SHP77 treated with DMSO at 0.1 percent for 48 hours (cell line): ENCODE measurements at places on chromosomes 13 and 19.

DNA sequence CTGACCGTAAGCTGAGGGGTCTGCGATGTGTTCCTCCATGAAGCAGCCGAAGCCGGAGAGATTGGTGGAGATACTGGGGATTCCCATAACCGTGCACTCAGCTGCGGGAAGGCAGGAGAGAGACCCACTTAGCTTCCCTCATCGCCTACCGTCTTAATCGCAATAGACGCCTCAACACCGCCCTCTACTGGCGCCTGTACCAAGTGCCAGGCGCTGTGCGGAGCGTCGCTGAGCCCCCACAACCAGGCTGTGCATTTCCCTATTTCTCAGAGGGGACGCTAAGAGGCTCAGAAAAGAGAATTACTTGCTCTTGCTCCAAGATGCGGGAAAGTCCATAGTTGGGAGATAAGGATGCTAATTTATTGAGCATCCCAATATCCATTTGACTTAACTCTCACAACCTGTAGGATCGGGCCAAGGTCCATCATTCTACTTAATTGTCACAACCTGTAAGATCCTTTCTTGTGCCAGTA lies 5.8 kb downstream of the FTL start:
- peak; percentile 45 for DNase-seq

GRCh38 chr19:12126707-12127106 lies 13.4 kb downstream of the ZNF20 start:
- DNase-seq: no peak

- no peak for DNase-seq
Observed at GRCh38 chr13:20128459-20128931, 32.4 kb downstream of the GJA3 start.

GRCh38 chr19:17116996-17117702 lies 41.6 kb downstream of the MYO9B start:
- DNase-seq: no peak

DNA sequence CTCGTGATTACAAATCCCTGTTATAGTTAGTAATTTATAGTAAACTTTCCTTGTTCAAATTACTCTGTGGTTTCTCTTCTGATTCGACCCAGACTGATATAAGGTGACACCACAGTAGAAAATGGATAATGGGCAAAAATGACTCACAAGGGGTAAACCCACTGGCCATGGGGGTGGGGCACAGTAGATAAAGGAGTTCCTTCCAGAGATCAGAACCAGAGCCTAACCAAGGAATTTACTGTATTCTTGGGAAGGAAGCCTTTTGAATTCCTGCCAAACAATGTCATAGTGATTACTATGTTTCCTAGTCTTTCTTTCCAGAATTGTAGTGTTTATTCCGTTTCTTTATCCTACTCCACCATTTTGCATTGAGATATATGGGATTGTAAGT lies 21.9 kb downstream of the MIR17HG start:
- DNase-seq: no peak

- DNase-seq: no peak
Observed at GRCh38 chr13:39571502-39572092, 31.4 kb downstream of the LHFPL6 start.

DNA sequence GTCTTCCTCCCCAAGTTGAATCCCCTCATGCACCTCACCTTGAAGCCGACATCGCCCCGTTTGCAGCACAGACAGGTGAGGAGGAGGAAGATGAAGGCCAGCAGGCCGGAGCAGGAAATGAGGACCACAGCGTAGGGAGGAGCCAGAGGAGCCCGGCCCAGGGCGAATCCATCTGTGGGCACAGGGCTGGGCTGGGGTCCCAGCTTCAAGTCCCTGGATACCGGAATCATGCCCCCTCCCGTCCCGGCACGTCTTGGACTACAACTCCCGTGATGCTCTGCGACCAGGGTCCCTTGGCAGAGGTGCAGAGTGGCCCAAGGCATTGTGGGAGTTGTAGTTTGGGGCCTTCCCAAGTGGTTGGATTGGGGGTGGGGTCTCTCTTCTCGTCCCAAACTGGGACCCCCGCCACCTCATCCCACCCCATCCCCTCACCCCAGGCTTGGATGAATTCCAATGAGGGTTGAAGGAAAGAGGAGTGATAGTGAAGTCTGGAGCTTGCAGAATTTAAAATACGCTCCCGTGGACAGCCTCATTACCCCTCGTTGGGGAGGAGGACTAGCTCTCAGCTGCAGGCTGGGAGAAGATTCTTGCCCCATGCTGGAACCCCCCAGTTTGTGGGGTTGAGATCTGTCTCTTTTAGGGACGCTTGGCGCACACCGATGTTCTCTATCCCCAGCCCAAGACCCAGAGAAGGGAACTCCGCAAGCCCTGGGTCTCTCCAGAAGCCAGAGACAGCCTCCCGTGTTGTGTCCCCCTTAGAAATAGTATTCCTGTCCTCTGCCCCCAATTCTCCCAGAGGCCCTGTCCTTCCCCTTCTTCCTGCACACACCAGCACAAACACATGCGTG lies 990 bp downstream of the LMTK3 start:
- no peak for DNase-seq

DNA sequence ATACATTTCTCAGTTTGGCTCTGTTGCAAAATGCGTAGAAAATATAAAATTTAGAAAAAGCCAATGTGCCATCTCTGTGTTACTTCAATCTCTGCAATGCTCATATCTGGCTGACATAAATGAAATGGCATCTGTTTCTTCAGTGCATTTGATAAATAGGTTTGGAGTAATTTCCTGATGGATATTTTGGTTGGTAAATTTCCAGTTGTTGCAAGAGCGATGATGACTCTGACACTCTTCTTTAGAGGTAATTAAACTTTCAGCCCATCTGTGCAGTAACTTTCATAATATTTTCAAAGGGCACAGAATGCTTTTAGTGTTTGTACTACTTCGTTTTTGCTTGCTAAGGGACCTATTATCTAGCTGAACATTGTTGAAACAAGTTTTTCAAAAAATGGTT lies 1286.4 kb downstream of the PCDH9 start:
- no peak for DNase-seq

DNA sequence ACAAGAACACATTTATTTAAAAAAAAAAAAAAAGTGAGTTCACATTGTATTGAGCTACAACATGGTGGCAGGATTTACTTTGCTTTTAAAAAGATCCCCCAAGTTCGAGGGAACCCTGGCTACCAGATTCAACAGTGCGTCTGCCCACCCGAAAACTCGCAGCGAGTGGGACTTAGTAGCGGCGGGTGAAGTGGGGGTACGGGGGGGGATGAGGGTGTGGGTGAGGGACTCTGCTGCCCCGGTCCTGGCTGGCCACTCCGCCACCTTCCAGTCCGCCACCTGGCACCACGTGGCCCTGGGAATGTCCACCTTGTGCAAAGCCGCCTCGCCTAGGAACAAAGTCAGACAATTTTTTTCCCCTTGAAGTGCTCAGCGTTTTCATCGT lies 19.3 kb upstream of the TINCR start:
- no peak for DNase-seq

GRCh38 chr13:104577071-104577815 lies 1511.0 kb upstream of the SLC10A2 start:
- DNase-seq: no peak

GRCh38 chr13:62631124-62631523 lies 1215.5 kb upstream of the PCDH20 start:
- DNase-seq: no peak

DNA sequence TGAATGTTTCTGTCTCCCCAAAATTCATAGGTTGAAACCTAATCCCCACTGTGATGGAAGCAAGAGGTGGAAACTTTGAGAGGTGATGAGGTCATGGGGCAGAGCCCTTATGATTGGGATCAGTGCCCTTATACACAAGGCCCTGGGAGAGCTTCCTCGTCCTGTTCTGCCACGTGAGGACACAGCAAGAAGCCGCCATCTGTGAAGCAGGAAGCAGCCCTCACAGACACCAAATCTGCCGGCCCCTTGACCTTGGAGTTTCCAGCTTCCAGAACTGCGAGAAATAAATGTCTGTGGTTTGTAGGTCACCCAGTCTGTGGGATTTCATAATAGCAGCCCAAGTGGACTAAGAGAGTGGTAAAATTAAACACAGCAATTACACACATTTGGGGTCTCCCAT lies 737.4 kb downstream of the UQCRFS1 start:
- DNase-seq: no peak

GRCh38 chr13:30895773-30896172 lies 10.3 kb upstream of the MEDAG start:
- DNase-seq: no peak

DNA sequence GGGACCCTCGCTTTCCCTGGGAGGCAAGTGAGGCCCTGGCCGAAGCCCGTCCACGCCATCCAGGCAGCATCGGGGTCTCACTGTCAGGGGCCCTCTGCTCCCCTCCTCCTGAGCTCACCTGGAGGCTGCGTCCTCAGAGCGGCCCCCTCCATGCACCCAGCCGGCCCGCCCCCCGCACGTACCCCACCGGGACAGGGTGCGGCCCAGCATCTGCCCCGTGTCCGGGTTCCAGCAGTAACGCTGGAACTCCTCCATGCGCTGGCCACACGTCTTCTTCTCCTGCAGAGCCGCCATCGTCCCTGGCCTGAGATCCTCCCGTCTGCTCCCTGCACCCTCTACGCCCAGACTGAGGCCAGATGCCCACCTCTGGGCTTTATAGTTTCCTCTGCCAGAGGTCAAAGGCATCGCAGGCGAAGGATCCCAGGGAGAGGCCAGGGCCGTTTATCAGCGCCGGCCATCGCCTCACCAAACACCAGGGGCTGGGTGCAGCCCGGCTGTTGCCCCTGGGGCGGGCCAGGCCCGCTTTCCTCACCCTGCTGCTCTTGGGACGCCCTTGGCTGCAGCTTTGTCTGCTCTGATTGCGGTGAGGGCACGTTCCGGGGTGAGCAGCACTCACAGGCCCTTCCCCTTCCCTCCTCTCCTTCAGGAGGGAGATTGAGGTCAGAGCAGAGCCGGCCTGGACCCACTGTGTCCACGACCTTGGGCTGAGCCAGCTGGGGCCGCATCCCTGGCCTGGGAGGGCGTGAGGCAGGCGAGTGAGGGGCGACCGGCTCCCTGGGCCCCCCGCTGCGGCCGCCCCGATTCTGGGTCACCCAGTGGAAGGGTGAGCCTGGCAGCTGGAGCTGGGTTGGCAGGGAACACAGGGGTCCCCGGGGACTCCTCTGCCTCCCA lies at the start of gene ATP4B:
TSS of gene ATP4B (minus strand) at position 348 of the 891 bp plus-strand sequence. CDS start at position 294, 54 bp downstream.
- DNase-seq: no peak

DNA sequence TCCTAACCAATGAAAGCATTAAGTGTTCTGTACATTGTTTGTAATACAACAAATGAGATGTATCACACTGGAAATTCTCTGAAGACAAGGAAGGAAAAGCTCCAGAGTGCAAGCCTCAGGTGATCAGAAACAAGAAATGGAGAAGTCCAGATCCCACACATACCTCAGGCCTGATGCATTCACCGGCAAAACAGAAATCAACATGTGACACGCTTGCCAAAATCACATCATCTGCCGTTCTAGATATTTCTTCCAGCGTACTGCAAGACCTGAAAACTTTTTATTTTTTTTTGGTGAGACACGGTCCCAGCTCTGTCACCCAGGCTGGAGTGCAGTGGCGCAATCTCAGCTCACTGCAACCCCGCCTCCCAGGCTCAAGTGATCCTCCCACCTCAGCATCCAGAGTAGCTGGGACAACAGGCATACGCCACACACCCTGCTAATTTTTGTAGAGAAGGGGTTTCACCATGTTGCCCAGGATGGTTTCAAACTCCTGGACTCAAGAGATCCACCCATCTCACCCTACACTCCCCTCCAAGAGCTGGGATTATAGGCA lies 48.6 kb downstream of the FOXO1 start:
- no peak for DNase-seq

DNA sequence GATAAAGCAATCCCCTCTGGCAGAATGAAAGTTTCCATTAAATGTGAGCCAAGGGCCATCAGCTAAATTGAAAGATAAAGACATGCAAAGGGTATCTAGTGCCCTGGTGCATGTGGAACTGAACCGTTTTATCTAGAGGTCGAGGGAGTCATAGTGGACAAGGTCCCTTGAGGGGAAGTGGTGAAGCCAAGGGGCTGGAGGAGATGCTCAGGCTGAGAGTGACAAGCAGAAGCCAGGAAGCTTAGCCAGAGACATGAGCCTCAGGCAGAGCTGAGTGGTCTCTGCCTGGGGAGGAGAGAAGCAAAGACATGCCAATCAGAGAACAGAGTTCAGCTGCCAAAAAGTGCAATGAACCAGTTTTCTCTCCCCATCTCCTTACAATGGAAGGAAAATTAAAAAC lies 68.1 kb upstream of the SLC10A2 start:
- no peak for DNase-seq

GRCh38 chr13:38202740-38203139 lies 146.9 kb upstream of the UFM1 start:
- no peak for DNase-seq

GRCh38 chr13:50379584-50379983 lies 364.3 kb downstream of the KCNRG start:
- DNase-seq: no peak

DNA sequence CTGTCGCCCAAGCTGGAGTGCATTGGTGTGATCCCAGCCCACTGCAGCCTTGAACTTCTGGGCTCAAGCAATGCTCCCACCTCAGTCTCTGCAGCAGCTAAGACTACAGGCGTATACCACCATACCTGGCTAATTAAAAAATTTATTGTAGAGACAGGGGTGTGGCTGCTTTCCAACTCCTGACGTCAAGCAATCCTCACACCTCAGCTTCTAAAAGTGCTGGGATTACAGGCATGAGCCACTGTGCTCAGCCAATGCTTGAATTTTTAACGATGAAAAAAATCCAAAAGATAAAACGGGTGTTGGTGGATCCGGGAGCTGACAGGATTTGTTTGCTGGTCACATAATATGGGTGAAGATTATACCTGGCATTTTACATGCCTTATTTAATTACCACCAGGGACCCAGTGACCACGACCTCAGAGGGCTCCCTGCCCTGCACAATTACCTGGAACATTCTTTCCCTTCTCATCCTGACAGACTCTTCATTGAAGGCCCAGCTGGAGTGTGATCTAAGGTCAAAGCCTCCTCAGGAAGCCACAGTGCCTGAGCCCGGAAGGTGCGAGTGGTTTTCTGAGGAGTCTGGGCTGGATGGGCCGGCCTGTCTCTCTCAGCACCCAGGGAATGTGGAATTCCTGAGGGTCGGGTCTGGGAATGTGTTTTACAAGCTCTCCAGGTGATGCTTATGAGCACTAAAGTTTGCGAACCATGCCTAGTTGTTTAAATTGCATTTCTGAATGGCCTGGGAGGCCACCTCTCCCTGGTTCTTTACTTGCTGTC lies 193.3 kb downstream of the USP12 start:
- DNase-seq: no peak

- no peak for DNase-seq
Observed at GRCh38 chr19:1491114-1491848, at the start of gene REEP6. Gene REEP6, plus strand, starts transcription at chr19:1491181. Its CDS starts 89 bp downstream, at chr19:1491270.

- no peak for DNase-seq
Observed at GRCh38 chr13:106061781-106062180, 473.7 kb downstream of the EFNB2 start.
